NCI-H2081 treated with DMSO at 0.1 percent for 48 hours (cell line): ENCODE measurements at places on chromosomes 5 and 9.

GRCh38 chr5:151572657-151573368, 18.3 kb downstream of the FAT2 start:
- no peak for DNase-seq

- DNase-seq, result no peak
These were observed 282.4 kb downstream of the NR3C1 start for GRCh38 chr5:143121135-143121475.

DNA sequence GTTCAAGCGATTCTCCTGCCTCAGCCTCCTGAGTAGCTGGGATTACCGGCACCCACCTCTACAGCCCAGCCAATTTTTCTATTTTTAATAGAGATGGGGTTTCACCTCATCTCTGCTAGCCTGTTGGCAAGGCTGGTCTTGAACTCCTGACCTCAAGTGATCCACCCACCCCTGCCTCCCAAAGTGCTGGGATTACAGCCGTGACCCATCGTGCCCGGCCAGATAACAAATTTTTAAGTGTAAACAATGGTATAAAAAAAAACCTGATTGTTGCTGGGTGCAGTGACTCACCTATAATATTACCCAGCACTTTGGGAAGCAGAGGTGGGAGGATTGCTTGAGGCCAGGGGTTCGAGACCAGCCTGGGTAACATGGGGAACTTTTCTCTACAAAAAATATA, 28.0 kb upstream of the N4BP3 start:
- DNase-seq, result no peak

- DNase-seq, result no peak
These were observed 15.1 kb upstream of the PHF19 start for GRCh38 chr9:120891884-120892747.

GRCh38 chr9:19759066-19759465, 29.8 kb downstream of the SLC24A2 start:
- DNase-seq, result no peak

DNA sequence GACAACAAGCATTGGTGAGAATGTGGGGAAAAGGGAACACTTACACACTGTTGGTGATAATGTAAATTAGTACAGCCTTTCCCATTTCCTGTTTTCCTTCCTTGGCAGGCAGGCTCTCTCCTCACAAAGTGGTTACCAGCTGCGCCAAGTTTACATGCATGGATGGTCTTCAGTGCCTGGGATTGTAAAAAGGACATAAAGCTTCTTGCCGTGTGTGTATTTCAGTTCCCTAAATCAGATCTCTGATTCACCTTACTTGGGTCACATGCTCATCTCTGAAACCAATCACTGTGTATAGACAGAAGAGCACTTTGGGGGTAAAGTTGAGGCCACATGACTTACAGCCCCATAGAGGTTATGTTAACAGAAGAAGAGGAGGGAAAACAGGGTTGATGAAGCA, 92.8 kb downstream of the CAVIN4 start:
- peak; percentile 56 for DNase-seq

DNA sequence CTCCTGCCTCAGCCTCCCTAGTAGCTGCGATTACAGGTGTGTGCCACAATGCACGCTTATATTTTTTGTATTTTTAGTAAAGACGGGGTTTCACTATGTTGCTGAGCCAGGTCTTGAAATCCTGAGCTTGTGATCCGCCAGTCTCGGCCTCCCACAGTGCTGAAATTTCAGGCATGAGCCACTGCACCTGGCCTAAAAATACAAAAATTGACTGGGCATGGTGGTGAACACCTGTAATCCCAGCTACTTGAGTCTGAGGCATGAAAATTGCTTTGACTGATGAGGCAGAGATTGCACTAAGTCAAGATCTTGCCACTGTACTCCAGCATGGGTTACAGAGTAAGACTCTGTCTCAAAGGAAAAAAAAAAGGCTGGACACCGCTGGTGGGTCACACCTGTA, 13.1 kb upstream of the DYNC2I2 start:
- DNase-seq, result no peak

GRCh38 chr9:37976714-37977477, 73.0 kb upstream of the SLC25A51 start:
- DNase-seq, result no peak

DNA sequence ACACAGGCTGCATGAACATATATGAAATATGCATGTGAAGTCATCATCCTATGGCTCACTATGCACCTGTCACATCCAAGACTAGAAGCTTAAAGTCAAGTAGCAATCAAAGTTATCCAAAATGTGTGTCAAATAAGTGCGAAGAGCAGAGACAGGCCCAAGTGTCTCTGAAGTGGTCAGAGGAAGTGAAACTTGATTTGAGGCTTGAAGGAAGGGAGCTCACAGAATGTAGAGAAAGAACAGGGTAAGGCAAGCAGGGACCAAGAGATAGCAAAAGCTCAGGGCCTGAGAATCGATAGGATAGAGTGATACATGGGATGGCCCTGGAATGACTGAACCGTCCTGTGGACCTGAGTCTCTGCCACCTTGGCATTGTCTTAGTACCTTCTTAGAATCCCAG, 274.3 kb upstream of the TRPC7 start:
- DNase-seq, result no peak

GRCh38 chr5:23318166-23318565, 189.2 kb upstream of the PRDM9 start:
- DNase-seq, result no peak

DNA sequence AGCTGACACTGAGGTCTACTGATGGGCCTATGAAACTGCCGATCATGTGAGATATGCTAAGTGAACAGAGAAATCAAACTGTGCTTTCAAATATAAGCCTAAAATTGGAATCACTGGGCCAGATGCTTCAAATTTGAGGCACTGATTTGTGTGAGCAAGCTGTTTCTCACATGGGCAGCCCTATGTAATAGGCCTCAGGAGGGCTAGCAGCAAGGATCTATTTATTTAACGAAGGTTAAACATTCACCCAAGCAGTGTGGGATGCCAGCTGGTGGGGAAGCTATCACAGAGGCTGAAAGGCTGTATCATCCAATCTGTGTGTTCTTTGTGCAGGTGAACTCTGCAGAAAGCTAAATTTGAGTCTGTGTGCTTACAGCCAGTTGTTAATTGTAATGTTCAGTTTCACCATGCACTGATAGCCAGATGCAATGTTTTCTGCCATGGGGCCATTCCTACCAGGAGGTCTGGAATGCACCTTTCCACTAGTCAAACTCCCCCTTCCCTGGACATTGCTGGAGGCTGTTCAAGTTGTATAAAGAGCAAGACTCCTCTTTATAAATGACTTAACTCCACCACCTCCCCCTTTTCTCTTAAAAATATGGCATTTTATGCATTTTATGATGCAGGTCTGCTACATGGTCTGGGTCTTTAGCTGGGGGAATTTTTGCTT, 228.9 kb downstream of the SH3GL2 start:
- DNase-seq, result peak; percentile 90

DNA sequence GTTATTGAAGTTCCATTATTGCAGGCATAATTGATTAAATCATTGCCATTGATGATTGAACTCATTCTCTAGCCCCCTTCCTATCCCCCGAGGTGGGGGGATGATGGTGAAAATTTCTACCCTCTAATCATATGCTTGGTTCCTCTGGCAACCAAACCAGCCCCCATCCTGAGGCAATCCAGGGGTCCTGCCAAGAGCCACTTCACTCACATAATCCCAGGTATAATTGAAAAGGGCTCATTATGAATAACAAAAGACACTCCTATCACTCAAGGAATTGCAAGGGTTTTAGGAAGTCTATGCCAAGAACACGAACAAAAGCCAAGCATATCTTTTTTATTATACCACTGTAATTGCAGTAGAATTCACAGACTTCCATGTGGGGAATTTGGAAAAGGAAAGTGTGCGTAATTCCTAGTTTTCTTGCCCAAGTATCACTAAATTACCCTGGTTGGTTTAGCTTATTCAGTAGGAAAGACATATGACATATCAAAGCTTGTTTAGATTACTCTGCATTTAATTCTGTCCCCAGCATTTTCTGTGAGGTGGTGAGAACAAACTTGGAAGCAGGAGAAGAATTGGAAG, 130.7 kb upstream of the TAF11L2 start:
- DNase-seq, result no peak

- DNase-seq, result no peak
These were observed 348.7 kb downstream of the SLIT3 start for GRCh38 chr5:168952196-168952595.
